ENCODE measurements at places on chromosomes 2 and 18. TPM values are rescaled to one million over a fixed set of nuclear protein-coding genes. Genes with fewer than 3 reads are reported as not detected.

NLRC4 gene
- total RNA-seq: 0.10 TPM

IMPA2 gene
- total RNA-seq: 210 TPM

ST8SIA3 gene
- total RNA-seq: 1.5 TPM

SLC14A1 gene
- not detected for total RNA-seq

FEV gene
- not detected for total RNA-seq

RFTN2 gene
- total RNA-seq: 3.4 TPM

MALL gene
- 5.1 TPM for total RNA-seq

RTKN gene
- total RNA-seq: 93.4 TPM

PIAS2 gene
- total RNA-seq: 32.8 TPM

OR6B2 gene
- total RNA-seq: not detected

MYL12A gene
- 462 TPM for total RNA-seq

REG1B gene
- total RNA-seq: not detected

NCKAP5 gene
- 0.15 TPM for total RNA-seq

CDH19 gene
- total RNA-seq: not detected

SPEG gene
- 25.3 TPM for total RNA-seq

OTX1 gene
- total RNA-seq: 0.26 TPM

FOXD4L1 gene
- not detected for total RNA-seq

TMEM182 gene
- total RNA-seq: 1.8 TPM

ARHGEF33 gene
- total RNA-seq: not detected

GRB14 gene
- total RNA-seq: 6.0 TPM

PLGLB2 gene
- not detected for total RNA-seq

POTEJ gene
- not detected for total RNA-seq

SNORC gene
- 1.6 TPM for total RNA-seq

TRABD2A gene
- 7.6 TPM for total RNA-seq

CFC1 gene
- total RNA-seq: 0.52 TPM

FTCDNL1 gene
- total RNA-seq: 0.59 TPM

UGT1A4 gene
- not detected for total RNA-seq

RGPD3 gene
- 0.17 TPM for total RNA-seq

CENPA gene
- 34.0 TPM for total RNA-seq

SLC30A3 gene
- 0.89 TPM for total RNA-seq

KLHL29 gene
- 6.2 TPM for total RNA-seq

SYT4 gene
- 1.3 TPM for total RNA-seq

EIF2AK3 gene
- 13.8 TPM for total RNA-seq

LINC00305 gene
- not detected for total RNA-seq

KCNIP3 gene
- 0.48 TPM for total RNA-seq

BCL11A gene
- total RNA-seq: 30.5 TPM

AKAIN1 gene
- not detected for total RNA-seq

DYSF gene
- total RNA-seq: 9.5 TPM

FANCL gene
- 46.8 TPM for total RNA-seq

FAP gene
- not detected for total RNA-seq

DRC1 gene
- total RNA-seq: not detected

L3MBTL4 gene
- 0.59 TPM for total RNA-seq

FBXO41 gene
- 3.7 TPM for total RNA-seq

SKA1 gene
- total RNA-seq: 29.2 TPM

CNRIP1 gene
- 0.81 TPM for total RNA-seq

G6PC2 gene
- total RNA-seq: not detected

KIF5C gene
- total RNA-seq: 24.0 TPM

ALPP gene
- 0.15 TPM for total RNA-seq

SERPINB13 gene
- total RNA-seq: not detected

ALKAL2 gene
- total RNA-seq: 2.6 TPM

ZNF638 gene
- 134 TPM for total RNA-seq
